Fibroblast of villous mesenchyme (primary cell): ENCODE measurements at places on chromosomes 13 and 19.

DNA sequence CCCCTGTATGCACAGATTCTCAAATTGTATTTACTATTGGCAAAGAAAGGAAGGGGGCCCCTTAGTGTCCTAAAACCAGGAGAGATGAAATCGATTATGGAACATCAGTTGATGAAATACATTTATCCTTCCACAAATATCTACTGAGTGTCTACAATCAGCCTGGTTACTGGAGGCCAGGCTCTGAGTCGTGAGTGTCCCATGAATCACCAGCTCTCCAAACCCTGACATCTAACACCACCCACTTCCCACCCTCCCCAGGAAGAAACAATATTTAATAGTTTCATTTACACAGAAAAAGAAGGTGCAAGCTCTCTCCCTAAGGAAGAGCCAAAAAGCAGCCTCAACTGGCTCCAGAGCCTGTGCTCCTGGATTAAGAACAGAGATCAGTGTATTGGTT lies 25.2 kb downstream of the KCTD15 start:
- DNase-seq = no peak

GRCh38 chr13:44153496-44153895 lies 220.1 kb upstream of the SERP2 start:
- no peak for DNase-seq

GRCh38 chr19:9485140-9485539 lies 13.3 kb downstream of the ZNF560 start:
- no peak for DNase-seq

DNA sequence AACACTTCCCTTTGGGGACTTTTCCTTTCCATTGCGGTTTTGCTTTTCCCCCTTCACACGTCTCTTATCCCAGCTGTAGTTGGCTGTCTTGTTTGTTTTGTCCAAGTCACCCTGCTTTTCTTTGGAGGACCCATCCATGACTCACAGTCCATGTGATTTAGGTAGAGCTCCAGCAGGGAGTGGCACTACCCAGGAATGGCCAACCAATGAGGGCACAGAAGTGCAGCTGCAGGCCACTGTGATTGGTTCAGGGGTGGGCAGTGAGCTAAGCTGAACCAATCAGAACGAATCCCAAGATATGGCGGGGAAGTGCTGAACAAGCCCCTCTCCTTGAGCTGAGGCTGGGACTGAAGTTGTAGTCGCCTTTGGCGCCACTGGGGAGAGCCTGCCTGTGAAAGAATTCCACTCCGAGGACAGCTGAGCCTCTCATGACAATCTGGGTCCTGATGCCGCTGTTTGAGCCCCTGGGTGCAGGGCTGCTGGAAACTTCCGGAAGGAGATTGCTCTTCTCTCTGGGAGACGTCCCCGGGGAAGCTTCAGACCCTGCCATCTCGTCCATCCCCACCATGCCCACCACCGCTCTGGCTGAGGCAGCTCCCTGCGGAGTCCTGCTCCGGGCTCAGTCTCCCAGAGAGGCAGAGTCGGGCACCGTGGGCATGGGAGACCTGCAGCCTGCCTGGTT lies 62.9 kb upstream of the URI1 start:
- no peak for DNase-seq

DNA sequence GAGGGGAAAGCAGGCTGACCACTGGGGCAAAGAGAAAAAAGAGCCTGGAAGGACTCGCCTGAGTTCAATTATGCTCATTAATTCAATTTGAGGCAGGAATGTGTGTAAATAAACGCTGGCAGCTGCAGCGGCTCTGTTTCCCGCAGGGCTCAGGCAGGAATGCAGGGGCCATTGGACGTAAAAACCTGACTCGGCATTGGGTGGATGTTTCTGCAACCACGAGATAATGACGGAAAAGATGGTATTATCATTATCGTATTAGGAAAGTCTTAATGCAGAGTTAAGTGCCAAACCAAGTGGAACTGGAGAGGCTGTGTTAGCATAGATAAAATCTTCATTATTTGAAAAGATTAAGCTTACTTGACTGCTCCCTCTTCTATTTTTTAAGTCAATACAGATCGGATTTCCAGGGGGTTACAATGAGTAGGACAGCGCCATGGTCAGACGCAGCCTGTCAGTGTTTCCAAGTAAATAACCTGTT lies 169.8 kb downstream of the SHISA2 start:
- peak; percentile 6 for DNase-seq

DNA sequence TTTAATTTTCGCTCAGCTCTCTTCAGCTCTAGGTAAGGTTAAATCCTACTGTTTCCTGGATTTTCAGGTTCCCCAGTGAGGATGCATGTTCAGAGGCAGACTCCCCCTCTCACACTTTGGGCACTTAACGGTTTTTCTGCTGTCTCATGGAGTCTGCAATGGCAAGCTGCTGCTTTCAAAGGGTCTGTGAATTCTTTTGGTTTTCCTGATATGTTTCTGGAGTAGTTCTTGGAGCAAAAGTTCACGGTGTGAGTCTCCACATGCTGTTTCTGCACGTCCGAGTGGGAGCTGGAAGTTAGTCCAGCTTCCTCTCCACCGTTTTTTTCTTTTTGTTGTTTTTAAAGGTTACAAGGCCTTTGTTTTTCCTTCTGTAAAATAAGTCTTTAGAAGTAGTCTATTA lies 35.4 kb downstream of the DNAJC15 start:
- peak; percentile 65 for DNase-seq

DNA sequence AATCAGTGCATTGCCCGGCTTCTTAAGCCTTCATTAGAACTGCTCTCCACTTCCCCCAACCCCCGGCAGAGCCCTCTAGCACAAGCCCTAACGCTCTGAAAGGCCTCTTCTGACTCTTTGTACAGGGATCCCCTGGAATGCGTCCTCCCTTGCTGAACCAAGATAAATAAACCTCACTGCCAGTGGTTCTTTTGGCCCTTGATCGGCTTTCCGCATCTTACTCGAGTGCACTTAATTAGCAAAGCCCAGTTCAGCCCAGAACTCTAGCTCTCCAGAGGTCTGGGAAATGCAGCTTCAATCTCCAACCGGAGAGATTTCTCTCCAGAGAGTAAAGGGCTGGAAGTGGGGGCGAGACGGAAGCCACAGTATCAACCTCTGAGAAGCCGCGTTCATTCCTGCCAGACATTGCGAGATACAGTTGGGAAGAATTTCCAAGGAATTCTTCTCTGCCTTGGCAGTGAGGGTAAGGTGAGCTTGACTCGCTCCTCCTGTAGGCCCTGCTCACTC lies 8.7 kb upstream of the ZNF444 start:
- peak; percentile 53 for DNase-seq

- DNase-seq = no peak
Measured at GRCh38 chr13:66578305-66578704, 651.8 kb downstream of the PCDH9 start.

DNA sequence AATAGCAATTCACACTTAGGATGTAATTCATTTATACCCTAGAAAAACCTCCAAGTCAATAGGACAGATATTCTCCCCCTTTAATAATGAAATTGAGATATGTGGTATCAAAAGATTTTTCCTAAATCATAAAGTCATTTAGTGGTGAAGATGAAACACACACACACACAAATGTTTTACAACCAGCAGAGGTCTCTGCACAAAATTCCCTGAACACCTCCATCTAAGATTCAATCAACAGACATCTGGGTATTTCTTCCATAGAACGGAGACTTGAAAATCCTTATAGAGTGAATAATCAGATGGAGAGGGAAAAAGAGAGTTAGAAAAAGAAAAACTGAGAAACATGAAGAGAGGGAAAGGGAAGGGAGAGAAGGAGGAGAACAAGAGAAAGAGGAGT lies 52.8 kb downstream of the MYCBP2 start:
- no peak for DNase-seq

GRCh38 chr13:80235166-80235966 lies 105.6 kb downstream of the SPRY2 start:
- peak; percentile 45 for DNase-seq
